ENCODE measurements at places on chromosomes 4 and X.

DNA sequence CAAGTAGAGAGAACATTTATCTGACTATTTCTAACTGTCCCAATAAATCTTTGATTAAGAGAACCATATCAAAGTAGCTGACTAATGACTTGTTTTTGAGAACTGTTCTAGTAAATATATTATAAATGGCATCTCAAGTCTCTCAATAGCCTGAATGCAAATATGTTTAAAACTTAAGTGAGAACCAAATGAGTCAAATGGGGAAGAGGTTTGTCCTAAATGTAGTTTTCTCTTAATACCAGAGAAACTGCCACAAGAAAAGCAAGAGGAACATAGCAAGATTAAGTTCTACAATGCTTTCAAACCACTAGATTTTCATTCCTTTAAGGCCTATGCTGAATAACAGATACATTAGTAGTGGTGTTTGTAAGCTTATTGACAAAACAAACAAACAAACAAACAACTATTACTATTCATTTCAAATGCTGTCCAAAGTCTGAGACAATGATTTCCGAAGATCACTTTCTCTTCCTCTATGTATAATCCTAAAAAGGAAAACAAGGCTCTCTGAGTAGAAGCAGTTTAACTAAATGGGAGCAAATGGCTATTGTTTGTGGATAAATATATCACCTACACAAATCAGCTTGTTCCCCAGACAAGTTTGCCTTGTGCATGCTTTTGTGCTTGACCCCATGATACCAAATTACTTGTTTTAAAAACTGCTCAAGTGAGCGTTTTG is 408.4 kb upstream of the EMCN start:
- no peak for DNase-seq

GRCh38 chr4:121397941-121398601 is 17.3 kb upstream of the QRFPR start:
- DNase-seq, result no peak

DNA sequence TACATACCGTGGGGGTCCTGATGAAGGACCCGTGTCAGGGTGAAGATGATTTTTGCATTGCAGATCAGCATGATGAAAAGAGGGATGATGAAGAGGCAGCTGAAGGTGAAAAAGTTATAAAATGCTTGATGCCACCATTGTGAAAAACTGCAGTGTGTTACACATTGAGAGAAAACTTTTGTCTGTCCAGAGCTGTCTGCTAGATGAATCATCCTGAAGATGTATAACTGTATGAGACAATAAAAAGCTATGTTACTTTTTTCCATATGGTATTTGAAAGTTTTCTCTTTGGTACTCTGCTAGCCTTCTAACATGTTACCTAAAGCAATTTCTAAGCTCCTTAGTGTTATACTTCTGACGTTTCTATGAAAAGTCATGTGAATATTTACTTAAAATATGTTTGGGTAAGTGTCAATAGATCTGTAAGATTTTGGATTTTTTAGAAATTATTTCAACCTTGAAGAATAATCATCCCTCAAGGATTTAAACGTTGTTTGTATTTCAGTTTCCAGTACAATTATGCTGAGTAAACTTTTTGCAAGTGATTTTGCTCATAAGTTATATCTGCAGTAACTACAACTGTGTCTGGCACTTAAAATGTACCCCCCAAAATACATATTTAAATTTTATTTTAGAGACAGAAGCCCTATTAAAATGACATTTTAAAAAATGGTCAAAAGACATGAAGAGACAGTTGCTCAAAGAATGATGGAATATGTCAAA is 9.5 kb downstream of the GNRHR start:
- DNase-seq, result no peak

GRCh38 chrX:133189195-133189594 is 29.0 kb downstream of the TFDP3 start:
- DNase-seq, result no peak

- peak; percentile 19 for DNase-seq
Measured at GRCh38 chr4:102308032-102308799, 37.1 kb downstream of the SLC39A8 start.

DNA sequence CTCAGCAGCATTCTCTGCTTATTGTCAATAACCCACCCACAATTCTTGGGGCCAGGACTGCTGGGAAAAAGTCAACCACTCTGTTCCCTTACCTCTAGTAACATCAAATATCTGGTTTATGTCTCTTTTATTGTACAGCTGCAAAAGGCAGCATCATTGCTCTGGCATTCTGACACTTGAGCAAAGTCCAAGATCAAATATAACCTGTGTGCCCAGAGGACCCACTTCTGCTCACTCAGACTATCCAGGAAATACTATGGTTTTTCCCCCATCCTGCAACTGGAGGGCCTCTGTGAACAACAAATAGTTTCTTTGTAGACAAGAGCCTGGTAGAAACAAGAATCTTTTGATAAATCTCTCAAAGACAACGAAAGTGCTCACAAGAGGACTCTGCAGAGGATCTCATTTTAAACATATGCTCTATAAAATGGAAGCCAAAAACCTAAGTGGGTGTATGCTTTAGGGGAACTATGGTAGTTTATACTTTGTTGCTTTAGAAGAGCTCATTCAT is 154.7 kb downstream of the RAB28 start:
- no peak for DNase-seq

DNA sequence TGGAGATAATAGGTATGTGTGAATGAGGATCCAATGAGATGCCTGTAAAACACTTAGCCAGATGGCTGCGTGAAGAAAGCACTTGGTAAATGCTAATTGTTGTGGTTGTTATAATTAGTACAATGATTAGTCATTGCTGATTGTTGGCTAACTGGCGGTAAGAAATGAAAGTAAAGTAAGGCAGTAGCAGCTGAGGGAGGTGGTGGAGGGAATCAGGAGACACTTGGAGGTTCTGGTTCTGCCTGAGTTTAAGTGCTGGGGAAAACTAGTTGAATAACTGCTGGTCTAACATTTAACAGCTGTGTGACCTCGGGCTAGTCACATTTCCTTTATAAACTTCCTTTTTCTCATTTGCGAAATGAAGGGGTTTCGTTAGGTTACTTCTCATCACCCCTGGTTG is 30.9 kb downstream of the CD38 start:
- DNase-seq, result peak; percentile 28

DNA sequence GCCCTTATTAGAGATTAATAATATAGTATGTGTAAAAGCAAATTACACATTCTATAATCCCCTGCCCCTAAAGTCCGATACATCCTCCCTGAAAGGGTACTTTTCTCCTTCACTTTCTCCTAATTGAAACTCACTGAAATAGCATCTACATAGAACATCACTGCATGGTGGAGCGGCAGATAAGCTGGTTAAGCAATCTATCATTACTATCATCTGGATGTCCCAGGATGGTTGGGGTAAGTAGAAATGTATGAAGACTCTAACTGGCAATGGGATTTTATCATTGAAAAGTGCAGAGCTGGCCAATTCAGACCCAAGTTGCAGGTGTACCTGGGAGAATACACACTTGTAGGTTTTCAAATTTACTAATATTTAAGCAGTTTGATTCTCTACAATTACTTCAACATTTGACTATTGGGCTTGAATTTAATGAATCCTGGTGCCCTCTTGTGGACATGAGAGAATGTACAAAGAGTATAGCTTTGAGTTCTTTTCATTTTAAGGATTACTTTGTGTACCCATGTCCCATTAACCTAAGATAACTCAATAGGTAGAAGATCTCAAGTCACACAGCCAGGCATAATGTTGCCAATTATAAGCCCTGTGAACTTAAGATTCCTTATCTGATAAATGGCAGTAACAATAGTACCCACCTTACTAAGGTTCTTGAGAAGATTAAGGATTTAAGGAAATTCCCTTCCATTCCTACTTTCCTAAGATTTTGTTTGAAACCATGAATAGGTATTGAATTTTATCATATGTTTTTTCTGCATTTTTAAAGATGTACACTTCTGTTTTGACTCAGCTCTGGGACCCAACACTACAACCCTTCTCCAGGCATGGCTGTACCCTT is 69.8 kb downstream of the SHROOM3 start:
- peak; percentile 72 for DNase-seq

GRCh38 chr4:25792200-25792791 is 70.5 kb downstream of the SEL1L3 start:
- peak; percentile 19 for DNase-seq

DNA sequence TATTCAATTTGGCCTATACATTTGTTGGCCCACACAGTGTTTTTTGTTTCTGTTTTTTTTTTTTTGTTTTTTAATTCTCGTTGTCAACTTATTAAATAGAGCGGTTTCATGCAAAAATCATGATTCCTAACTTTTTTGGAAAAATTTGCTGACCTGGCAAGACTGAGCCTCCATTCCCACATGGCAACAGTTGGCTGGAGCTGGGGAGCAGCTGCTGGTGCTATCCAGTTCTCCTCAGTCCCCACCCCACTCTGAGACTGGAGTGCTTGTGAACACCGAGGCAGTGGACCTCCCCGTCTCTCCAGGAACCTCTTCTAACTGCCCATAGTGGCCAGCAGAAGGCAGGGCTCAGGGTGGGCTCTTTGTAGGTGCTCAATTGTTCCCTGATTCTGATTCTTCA is 95.7 kb upstream of the OTUD4 start:
- DNase-seq, result no peak

- peak; percentile 12 for DNase-seq
Measured at GRCh38 chr4:136741468-136741867, 790.8 kb downstream of the PCDH18 start.

DNA sequence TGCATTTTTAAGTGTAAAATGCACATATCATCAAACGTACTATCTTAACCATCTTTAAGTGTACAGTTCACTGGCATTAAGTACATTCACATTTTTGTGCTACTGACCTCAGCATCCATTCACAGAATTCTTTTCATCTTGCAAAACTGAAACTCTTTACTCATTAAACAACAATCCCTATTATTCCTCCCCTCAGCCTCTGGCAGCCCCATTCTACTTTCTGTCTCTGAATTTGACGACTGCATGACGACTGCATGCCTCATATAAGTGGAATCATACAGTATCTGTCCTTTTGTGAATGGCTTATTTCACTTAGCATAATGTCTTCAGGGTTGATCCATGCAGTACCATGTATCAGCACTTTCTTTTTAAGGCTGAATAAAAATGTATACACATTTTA is 38.7 kb downstream of the CNKSR2 start:
- DNase-seq, result no peak

GRCh38 chr4:185358959-185359358 is 36.8 kb downstream of the LRP2BP start:
- no peak for DNase-seq

GRCh38 chr4:110623718-110624397 is 981 bp upstream of the PITX2 start:
- no peak for DNase-seq

DNA sequence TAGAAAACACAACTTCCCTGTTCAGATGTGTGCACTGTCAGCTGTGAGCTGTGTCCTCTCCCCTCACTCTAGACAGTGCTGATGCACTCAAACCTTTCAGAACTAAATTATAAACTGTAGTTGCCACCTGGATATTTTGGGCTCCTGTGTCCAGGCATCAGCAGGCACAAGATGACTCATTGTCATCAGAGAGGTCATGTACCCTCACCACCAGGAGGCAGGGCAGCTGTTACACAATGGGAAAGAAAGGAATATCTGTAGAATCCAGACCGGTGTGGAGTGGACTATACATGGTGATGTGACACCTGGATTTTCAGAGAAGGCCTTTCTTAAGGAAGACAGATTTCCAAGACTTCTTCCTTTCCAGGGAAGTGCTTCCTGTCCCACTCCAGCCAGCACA is 854.4 kb upstream of the AGA start:
- peak; percentile 4 for DNase-seq

DNA sequence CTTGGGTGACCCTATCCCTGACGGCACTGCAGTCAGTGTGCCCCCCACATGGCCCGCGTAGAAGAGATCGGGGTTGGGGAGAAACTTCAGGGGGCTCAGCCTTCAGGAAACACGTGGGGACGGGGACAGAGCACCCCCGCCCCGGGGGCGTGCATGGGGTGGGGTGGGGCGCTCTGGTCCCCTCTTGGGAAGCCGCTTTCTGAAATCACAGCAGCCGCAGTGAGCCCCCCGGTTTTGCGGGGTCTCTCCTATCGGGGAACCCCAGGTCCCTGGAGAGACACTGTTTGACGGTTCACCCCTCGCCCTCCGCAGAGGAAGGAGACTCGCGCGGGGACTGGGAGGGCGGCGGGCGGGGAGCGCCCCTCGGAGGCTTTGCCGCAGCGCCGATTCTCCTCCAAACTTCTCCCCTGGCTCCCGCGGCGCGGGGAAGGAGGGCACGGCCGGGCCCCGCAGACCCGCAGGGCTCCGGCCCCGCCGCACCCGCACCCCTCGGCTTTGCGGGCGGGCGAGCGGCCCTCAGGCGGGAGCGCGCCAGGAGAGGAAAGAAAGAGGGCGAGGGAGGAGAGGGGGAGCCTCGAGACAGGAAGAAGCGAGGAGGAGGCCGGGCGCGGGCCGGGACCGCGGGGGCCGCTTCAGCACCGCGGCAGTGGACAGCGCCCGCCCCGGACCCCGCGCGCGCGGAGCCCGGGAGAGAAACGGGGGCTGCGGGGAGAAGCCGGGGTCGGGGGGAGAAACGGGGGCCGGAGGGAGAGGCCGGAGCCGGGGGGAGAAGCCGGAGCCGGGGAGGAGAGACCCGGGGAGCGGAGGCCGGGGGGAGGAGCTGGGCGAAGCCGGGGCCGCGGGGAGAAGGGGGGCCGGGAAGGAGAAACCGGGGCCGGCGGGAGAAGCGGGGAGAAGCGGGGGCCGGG is 612 bp downstream of the CPLX1 start:
- no peak for DNase-seq

DNA sequence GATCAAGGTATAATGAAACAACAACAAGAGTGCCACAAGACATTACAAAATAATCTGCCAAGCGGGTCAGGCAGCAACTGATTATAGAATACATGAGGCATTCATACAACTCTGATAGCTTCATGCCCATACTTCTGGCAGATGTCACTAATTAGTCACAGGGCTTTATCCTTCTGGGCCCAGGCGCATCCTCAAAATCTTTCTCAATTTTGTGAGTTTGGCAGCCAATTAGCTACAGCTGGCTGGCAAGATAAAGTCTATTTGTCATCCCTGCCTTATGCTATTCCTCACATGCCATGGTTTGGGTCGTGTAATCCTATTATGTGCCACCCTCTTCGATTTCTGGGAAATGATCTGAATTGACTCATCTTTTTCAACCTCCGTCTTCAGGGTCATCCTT is 254.3 kb downstream of the PACRGL start:
- no peak for DNase-seq

- no peak for DNase-seq
Measured at GRCh38 chr4:42767669-42768068, 110.8 kb upstream of the ATP8A1 start.

DNA sequence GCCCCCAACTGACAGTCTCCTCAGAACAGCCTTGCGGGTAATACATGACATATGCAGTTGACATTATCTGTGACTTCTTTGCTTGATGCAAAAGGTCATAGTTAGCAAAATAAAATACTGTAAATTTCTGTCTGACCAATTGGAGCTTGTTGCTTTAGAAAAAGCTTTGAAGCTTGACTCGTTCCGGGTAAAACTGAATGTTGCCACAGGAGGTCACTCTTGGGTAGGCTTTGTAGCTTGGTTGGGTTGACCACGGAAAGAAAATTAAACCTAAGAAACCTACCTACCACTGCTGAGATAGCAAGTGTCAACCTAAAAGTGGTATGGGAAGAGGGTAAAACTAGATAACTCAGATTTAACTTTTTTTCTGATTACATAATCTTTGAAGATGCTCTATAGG is 23.2 kb downstream of the PRPS2 start:
- peak; percentile 48 for DNase-seq

- no peak for DNase-seq
Measured at GRCh38 chr4:5409237-5409636, 299.1 kb downstream of the EVC2 start.
